ENCODE measurements at places on chromosomes 7 and 10.

GRCh38 chr7:90842430-90842788, 246.3 kb downstream of the CDK14 start:
- no peak for DNase-seq

GRCh38 chr7:121604627-121605316, 208.7 kb upstream of the FAM3C start:
- DNase-seq, result no peak

GRCh38 chr10:70661623-70662361, 10.5 kb upstream of the ADAMTS14 start:
- no peak for DNase-seq

GRCh38 chr10:14040787-14041631, 289.7 kb downstream of the FRMD4A start:
- DNase-seq, result no peak

GRCh38 chr7:156606135-156606534, 34.4 kb upstream of the RNF32 start:
- no peak for DNase-seq

GRCh38 chr7:133790911-133791310, 336.2 kb upstream of the LRGUK start:
- DNase-seq, result no peak

- DNase-seq, result no peak
Observed at GRCh38 chr7:157434231-157434630, 97.4 kb downstream of the DNAJB6 start.

- DNase-seq, result no peak
Observed at GRCh38 chr10:123557366-123558108, 108.6 kb upstream of the GPR26 start.

- no peak for DNase-seq
Observed at GRCh38 chr10:78766603-78767002, 302.2 kb upstream of the ZMIZ1 start.

DNA sequence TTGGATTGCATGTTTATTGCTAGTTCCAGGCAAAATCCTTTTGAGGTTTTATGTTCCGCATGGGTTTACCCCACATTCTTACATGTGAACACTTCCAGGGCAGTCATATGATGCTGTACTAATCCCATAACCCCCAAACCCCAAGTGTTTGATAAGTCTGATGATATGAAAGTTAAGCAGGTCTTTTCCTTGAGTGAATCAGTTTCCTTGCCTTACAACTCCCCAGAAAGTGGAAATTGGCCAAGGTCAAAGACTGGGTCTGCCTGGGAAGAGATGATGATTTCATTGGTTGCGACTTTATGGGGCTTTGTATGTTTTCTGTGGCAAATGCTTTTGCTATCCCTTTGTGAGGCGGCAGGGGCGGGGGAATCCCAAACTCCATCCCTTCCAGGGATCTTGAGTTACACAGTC, 24.7 kb downstream of the AFAP1L2 start:
- DNase-seq, result no peak

DNA sequence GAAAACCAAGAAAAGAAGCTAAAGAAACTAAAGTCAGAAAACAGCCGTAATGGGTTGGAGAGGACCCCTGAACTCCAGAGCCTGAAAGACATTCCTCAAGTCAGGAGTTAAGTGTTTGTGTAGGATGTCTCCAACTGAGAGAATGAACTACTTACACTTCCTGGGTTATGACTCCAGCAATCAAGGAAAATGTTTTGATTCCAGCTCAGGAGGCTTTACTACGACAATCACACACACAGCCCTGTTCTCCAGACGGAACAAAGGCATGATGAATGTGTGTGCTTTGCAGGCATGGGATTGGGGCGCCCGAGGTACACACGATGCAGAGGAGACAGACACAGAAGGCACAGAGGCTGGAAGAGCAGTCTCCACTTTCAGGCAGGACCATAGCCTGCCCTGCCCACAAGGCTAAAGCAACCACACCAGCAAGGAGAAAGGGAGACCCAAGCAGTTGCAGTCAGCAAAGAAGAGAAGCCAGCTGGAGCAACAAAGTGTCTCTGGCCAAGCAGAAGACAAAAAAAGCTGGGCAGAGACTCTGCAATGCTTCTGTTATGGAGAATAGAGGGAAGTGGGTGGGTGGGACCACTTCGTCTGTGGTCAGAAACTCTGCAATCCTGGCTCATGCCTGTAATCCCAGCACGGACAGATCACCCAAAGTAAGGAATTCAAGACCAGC, 89.1 kb downstream of the GRB10 start:
- no peak for DNase-seq

DNA sequence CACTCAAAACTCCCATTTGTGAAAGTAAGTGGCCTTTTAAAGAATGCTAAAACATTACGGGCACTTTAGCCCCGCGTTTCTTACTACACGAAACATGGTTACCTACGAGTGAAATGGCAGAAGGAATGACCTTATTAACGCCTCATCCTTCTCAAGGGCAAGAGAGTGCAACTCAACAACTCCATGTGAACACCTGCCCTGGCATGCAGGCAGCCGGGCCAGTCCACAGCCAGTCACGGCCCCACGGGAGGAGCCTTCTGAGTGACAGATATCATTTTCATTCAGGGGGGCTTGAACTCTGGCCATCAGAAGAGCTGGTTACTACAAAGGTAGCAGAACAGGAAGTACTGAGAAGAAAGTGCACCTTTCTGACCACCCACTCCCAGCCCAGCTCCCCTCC, 236.1 kb downstream of the PTPRN2 start:
- no peak for DNase-seq

- DNase-seq, result no peak
Observed at GRCh38 chr10:36254199-36254598, 612.1 kb upstream of the FZD8 start.

GRCh38 chr7:82419200-82419599, 24.4 kb downstream of the CACNA2D1 start:
- no peak for DNase-seq

DNA sequence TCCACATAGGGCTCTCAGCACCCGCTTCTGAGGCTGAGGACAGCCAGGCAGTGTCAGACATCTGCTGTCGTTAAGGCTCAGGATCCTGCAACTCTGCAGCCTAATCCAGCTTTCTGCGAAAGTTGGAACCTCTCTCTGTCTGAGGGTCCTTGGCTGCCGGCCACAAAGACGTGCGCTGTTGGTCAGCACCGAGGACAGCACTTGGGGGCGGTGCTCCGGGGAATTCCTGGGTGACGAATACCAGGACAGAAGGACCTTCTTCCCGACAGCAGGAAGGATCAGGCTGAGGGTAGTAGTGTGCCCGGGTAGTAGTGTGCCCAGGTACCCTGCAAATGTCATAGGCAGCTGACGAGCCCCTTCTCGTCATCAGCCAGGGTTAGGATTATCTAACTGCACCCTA, 16.0 kb upstream of the RASGEF1A start:
- no peak for DNase-seq

- no peak for DNase-seq
Observed at GRCh38 chr10:27600930-27601329, 96.8 kb downstream of the RAB18 start.

Data from stimulated activated CD4-positive, alpha-beta T cell treated with anti-CD3 and anti-CD28 coated beads, TNF-alpha, amount 100 ng/mL, for 4 hours (primary cell).